ENCODE measurements at places on chromosomes 7 and 10.

GRCh38 chr10:87643920-87644319 lies 15.8 kb upstream of the PAPSS2 start:
- no peak for DNase-seq

DNA sequence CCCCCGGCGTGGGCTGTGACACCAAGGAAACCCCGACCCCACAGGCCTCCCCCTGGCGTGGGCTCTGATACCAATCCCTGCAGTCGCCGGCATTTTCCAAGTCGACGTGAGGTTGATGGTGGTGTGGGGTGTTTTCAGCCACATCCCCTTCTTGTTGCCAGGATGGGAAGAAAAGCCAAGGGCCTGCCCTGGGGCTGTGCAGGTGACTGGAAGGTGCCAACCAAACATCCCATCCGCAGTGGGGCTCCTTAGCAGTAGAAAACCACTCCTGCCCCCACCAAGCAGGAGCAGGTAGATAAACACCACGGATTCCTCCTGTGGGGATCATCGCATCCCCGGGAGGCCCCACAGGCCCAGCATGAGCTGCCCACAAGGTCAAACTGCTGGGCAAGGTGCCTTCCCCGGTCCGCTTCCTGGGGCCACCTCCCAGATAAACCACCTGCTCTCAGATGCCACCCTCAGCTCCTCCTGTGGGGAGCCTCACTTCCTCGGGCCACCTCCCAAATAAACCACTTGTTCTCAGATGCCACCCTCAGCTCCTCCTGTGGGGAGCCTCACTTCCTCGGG lies 88.5 kb upstream of the DIP2C start:
- DNase-seq = no peak

DNA sequence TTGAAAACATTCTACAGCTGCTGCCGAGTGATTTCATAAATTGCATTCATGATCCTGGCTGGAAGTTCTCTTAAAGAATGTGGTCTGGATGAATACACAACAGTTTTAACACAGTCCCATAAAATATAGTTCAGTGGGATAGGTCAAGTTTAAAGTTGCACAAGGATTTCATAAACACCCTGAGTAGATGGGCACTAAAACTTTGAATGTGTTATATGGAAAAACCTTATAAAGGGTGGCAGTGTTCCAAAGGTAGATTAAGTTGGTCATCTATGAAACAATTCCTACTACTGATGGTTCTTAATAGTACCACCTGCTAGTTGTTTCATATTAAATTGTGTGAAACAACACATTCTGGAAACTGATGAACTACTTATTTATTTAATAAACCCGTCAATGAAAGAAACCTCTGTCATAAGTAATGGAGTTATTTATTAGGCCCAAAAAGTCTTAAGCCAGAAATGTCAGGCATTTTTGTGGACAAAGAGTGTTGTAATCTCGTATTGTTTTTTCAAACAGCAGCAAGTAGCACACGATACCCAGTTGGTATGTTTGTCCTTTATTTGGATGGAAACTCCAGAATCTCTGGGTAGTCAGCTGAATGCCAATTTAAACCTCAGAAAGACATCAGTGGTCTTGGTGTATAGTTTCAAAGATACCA lies 14.3 kb upstream of the RPA3 start:
- no peak for DNase-seq

DNA sequence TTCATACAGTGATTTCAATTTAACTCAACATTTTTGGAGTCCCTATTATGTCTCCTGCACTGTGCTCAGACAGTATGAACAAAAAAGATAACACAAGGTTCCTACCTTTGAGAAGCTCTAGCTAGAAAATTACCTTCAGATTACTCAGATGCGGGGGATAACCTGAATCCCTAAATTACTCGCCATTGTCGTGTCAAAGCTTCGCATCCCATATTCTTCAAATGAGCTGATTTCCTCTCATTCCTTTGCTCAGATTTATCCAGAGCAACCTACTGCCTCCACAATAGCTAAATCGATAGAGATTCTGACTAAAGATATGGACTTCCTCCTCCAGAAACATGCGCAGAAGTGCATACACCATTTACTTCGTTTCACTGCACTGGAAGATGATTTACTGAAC lies 42.6 kb downstream of the ZNF800 start:
- no peak for DNase-seq

DNA sequence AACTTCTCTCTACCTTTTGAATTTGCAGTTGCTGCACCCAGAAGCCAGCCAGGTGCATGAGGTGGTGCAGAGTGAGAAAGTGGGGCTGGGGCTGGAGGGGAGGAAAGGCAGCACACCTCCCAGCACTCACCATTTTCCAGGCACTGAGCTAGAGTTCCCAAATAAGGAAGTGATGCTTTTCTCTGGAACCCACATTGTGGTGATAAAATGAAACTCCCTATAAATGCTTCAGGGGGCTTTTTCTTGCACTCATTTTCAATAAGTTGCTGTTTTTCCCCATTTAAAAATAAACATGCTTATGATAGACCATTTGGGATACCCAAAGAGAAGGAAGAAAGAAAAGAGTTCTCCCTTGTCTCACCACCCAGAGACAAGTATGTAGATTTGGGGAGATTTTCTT lies 42.8 kb upstream of the TNS3 start:
- no peak for DNase-seq

- DNase-seq = no peak
Observed at GRCh38 chr7:520503-521161, 986 bp upstream of the PDGFA start.

DNA sequence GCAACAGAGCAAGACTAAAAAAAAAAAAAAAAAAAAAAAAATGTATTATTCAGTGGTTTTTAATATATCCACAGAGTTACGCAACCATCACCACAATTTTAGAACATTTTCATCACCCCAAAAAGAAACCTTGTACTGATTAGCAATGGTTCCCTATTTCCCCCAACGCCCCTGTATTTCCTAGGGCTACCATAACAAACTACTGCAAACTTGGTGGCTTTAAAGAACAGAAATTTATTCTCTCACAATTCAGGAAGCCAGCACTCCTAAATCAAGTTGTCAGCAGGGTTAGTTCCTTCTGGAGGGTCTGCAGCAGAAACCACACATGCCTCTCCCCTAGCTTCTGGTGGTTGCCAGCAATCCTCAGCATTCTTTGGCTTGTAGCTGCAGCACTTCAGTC lies 5.9 kb upstream of the NUP42 start:
- no peak for DNase-seq

DNA sequence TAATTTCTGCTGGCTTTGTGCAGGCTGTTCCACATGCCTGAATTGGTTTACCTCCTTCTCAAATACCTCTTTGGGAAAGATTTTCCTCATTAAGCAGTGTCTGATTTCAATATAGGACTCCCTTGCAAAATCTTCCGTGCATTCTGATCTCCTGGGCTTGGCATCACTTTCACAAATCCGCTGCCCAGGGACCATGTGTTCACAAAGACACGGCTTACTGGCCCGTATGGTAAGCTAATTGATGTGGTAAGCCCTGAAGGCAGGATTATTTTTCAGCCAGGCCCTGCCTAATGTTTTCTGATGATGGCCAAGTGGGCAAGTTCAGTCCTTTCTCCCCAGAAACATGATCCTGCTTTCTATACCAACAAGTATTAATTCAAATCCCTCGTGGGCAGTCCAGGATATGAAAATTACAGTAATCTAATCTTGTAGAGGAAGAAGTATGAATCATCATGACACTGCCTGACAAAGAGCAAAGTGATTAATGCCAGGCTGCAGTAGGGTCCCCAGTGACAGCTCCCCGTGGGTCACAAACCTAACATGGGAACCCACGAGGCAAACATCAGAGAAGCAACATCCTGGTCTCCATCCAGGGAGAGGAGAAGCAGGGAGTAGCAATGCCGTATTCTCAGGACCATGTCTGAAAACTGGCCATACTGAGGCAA lies 11.6 kb upstream of the SVIL start:
- no peak for DNase-seq

DNA sequence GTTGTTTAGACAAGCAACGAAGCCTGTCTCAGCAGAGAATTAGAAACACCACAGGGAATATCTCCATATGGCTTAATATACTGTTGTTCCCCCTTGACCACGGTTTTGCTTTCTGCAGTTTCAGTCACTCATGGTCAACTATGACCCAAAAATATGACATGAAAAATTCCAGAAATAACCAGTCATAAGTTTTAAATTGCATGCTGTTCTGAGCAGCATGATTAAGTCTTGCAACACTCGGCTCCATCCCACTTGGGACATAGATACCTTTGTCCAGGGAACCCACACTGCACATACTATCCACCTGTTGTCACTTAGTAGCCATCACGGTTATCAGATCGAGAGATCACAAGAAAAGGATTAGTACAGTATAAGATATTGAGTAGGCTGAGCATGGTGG lies 60.7 kb upstream of the FOXK1 start:
- DNase-seq = no peak

DNA sequence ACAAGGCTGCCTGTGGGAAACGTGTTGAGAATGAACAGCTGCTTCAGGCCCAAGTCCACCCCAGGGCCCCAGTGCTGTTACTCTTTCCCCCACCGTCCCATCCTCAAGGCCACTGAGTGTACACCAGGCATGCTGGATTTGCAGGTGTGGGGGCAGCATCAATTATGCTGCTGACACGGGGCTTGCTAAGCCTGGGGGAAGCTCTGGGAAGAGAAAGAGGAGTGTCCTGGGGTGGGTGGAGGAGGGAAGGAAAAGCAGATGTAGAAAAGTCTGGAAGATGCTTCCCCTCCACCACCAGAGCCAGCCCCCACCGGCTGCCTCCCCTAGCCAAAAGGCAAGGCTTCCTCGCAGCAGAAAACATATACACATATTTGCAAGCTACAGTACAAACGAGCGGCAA lies 153.9 kb downstream of the CDH23 start:
- DNase-seq = no peak

DNA sequence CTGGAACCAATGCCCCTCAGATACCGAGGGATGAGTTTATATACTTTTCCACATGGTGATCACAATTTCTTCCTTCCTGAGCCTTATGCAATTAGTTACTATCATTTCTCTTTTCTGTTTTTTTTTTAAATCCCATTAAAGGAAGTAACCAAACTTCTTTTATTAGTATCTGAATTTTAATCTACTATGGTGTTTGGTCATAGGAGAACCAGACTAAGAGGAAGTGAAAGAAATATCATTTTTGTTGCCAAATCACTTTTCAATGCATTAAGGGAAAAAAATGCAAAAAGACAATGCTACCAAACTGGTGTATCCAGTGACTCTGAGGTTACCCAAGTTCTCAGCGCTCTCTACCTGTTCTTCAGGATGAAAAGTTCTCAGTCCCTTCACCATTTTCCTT lies 167.7 kb downstream of the NXPH1 start:
- no peak for DNase-seq

GRCh38 chr7:42226354-42226941 lies 10.6 kb downstream of the GLI3 start:
- DNase-seq = no peak

DNA sequence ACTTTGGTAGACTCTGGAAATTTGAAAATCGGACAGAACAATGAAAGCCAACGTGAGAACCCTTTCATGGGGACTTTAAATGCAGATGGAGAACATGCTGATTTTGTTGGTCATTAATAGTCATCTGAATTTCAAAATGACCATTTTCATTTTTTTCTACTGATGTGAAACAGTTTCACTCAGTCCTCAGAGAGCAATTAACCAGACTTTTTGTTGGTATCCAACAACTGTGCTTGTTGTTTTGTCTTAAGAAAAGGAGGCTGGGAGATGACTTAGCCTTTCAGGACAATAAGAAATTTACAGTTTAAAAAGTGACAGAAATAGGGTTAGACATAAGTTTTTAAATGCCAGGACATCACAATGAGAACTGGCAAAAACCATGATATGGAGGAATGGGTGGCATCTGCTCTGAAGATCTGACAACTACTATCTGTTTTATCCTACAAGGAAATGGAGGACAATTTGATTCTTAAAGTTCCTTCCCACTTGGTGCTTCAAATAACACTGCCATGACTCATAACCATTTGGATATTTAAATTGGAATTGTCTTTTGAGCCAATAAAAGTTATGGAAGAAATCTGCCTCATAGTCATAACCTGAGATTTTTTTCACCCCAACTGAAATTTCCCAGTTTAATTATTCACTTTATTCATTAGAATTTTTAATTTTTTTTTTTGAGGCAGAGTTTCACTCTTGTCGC lies 87.2 kb upstream of the HPS1 start:
- no peak for DNase-seq

DNA sequence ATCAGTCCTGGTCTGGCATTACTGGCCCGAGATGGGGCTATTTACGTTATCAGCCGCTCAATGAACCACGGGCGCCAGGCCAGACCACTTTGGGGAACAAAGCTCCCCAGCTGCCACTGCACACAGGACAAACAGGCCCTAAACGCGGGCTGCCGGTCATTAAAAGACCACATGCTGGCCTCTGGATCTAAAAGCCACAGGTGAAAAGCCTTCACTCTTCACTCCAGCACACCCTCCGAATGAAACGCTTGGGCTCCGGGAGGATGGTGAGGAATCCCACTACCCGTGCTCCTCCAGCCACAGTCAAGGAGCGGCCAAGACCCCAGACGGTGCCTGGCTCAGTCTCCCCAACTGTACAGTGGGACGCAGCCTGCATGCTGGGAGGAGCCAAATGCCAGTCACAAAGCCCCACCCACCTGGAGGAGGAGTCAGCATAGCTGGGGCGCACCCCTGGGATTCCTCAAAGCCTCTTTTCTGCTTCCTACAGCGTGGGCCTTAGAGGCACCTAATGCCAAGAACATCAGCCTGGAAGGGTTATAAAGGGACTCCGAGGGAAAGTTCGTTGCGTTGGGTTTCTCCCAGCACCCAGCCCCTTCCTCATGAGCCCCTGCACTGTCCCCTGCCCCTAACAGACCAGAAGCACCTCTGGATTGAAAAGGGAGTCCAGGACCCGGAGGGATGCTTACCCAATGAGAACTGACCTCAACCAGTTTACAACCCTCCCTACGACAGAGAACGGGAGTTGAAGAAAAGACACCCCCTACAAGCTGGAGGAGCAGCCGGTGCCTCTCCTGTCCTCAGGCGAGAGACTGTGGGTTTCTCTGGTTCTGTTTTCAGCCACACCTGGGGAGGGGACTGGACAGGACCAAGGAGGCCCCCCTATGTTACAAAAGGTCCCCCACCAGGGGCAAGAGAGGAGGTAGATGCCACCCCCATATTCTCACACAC lies 4.7 kb downstream of the PDGFA start:
- no peak for DNase-seq

DNA sequence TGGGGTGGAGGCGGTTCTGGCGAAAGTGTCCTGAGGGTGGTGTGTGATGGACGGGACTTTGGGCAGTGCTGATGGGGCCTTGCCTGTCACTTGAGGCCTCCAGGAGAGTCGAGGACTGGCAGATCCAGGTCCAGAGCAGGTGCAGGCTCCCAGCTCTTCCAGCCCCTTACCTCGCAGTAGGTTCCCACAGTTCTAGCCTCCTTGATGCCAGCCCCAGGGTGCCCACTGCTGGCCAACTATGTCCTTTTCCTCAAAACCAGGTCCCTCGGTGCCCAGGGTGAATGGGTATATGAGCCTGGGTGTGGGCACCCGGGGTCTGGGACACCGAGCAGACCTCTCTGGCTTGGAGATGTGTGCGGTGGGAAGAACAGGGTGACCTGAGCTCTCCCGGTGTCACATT lies 8.3 kb downstream of the FAM20C start:
- no peak for DNase-seq

- no peak for DNase-seq
Observed at GRCh38 chr10:47111329-47111862, 188.6 kb upstream of the GDF10 start.

Measured in NCI-H1417 treated with DMSO at 0.1 percent for 48 hours (cell line).